ENCODE measurements at places on chromosomes 4 and X.

GRCh38 chr4:138310498-138310897, 68.3 kb upstream of the SLC7A11 start:
- no peak for DNase-seq

DNA sequence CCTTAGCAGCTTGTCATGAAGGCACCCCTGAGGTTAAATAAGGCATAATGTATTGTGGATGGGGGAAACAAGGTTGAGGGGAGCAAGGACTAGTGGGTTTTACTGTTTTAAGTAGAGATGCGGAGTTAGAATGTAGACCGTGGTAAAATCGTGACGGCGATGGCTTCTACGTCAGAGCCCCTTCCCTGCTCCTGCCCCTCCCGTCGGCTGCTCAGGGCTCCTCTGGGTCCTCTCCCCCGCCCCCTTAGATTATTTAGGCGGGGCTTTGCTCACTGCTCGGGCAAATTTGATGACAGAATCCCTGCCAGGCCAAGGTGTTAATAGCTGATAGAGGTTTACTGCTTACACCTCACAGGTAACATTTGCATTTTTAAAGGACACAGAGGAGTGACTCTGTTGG, 2.3 kb downstream of the FRMPD3 start:
- DNase-seq, result no peak

DNA sequence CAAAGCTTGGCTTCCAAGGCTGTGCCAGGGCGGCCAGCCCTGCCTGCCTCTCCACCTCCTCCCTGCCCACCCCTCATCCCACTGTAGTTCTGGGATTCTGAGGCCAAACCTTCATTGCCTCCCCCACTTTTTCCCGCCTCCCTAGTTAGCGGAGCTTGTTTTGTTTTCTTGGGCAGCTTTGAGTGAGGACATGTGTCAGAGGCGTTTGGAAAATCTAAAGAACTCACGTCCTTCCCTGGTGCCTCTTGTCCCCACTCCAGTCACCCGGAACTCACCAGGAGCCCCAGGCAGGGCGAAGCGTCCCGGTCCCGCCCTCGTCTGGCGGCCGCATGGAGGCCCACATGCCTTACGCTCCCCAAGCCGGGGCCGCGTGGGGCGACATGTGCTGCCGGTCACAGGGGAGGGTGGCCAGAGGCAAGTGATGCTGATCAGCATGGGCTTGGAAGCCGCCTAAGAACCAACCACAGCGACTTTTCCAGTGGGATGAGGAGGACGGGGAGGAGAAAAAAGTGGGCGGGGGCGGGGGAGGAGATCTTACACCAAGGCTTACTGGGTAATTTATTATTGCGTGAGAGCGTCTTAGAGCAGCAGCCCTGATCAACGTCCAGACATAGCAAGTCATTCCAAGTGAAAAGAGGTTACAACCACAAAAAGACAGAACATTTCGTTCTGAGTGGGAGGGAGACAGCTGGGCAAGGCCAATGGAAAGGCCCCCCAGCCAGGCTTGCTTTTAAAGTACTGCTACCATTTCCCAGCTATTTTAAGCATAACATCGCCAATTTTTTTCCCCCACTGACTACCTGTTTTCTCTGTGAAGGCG, 48.5 kb downstream of the PRPS1 start:
- DNase-seq, result no peak

GRCh38 chr4:88659890-88660208, 37.8 kb downstream of the NAP1L5 start:
- DNase-seq, result no peak

- DNase-seq, result no peak
Measured at GRCh38 chr4:26022346-26023202, 108.6 kb downstream of the SMIM20 start.

DNA sequence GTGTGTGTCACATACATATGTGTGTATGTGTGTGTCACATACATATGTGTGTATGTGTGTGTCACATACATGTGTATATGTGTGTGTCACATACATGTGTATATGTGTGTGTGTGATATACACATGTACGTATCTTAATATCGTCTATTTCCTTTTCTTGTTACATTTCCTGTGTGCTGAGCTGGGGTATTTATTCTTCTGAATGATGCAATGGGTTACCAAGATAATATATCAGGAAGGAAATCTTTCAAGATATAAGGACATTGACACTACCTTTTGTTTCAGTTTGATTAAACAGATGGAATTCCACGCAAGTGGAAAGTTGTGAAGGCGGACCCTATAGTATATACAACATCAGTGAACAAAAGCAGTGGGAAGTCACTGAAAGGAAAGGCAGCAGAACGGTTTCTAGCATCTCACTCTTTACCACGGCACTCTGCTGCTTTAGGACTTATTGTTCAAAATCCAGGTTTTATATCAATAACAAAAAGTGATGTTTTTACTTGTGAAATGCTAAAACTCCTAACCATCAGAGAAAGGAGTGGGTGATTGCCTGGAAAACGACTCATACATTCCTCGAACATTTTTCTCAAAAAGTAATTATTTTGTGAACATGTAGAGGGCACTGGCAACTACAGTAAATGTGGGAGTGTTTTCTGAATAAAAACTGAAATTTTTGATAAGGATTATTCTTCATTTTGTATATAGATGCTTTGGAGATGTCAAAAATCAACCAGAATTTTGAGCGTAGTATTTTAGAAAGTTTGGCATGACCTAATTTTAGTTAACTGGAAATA, 43.1 kb upstream of the IL21 start:
- DNase-seq, result no peak

DNA sequence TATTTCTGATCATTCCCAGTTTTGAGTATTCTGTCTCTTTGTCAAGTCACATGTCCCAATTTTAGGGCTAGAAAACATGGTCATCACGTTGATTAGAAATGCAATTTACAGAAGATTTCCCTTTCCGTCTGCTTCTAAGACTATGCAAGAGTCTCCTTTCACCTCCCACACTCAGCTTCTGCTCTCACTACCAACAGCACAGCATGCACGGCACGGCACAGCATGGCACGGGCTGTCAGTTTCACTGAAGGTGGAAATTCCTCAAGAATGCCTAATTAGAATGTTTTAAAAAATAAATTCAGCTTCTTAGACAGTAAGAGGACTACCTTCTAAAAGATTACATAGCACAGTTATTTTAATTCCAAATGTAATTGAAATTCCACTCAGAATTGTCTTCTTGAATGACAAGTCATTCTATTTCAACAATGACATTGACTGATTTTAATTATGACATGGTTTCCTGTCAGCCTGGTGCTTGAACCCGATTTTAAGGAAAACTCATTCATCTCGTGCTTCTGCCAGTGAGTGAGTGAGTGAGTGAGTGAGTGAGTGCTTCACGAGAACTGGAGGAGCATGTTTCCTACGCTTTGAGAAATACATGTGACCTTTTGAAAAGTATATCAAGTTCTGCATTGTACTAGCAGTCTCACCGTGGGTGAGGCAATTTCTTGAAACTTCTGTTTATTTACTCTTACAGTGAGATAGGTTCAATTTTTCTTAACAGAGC, 124.8 kb upstream of the SORBS2 start:
- no peak for DNase-seq

- DNase-seq, result no peak
Measured at GRCh38 chrX:41116948-41117347, 31.7 kb downstream of the USP9X start.

- DNase-seq, result no peak
Measured at GRCh38 chr4:183408796-183409195, 35.6 kb upstream of the CDKN2AIP start.

GRCh38 chrX:132591719-132592275, 103.0 kb upstream of the MBNL3 start:
- DNase-seq, result no peak

DNA sequence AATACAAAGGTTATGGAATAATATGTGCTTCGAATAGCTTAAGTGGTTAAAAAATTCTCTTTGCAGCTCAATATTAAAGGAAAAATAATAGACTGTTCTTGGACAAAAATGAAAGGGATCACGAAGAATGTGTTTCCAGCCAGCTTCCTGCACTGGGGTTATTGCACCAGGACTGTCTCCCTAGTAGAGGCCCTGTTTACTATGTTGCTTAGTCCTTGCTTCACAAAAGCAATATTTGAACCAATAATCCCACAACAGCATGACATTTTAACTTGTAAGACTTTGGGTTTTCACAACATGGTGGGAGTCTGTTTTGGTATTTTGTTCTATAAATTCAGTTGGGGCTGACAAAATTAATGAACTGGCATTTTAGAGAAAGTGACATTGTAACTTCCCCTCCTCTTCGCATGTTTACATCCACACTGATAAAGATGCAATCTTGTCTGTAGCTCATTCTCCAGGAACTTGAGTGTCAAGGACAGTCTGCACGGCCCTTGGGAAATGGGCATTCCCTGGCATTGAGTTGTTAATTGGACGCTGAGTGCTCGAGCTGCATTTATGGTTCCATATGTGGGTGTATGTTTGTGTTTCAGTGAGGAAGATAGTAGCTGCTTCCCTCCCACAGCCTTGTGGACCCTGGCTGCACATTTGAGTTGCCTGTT, 39.0 kb downstream of the SHROOM2 start:
- DNase-seq, result no peak

GRCh38 chr4:76407440-76408119, 13.4 kb downstream of the CCDC158 start:
- no peak for DNase-seq

GRCh38 chrX:153662266-153662665, 11.3 kb downstream of the PNCK start:
- peak; percentile 24 for DNase-seq

GRCh38 chr4:113899271-113900070, 80.0 kb downstream of the ARSJ start:
- DNase-seq, result peak; percentile 13
